ENCODE measurements at places on chromosomes 2 and 18.

GRCh38 chr2:159010340-159010739 lies 41.9 kb downstream of the TANC1 start:
- no peak for DNase-seq

DNA sequence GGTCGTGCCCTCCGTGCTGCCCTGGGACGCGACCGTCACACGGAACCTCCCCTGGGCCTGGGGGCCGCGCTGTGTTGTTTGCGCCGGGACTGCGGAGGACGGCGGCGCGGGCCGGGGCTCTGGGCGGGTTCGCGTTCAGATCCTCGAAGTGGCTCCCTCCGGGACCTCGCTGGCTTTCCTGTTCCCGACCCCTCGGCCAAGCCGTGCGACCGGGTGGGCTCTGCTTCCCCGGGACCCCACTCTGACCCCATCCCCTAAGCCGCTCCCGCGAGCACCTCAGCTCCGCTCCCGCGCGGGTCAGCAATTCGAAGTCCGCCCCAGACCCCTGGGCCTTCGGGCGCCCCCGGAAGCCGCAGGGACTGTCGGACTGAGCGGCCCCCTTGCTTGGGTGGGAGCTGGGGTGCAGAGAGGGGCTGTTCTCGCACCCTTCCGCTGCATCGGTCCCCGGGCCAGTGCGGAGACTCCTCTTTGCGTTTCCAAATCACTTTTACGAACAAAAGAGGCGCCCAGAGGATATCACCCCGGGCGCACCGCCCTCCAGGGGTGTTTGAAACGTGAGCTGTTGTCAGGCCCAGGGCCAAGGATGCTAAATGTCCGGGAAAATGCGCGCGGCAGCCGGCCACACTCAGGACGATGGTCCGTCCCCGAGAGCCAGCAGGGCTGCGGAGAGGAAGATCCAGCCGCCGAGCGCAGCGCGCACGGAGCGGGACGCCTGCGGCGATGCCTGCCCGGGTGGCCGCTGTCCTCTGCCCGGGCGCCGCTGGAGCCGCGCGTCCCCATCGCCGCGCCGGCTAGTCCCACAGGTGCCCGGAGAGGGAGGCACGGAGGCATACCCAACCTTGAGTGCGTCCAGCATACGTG lies 73.5 kb downstream of the ZCCHC2 start:
- DNase-seq = no peak

GRCh38 chr2:212683346-212684097 lies 144.9 kb upstream of the ERBB4 start:
- DNase-seq = no peak

GRCh38 chr2:26691161-26691560 lies 1.4 kb upstream of the KCNK3 start:
- DNase-seq = no peak

- no peak for DNase-seq
Observed at GRCh38 chr2:48722391-48722790, 33.1 kb downstream of the LHCGR start.

DNA sequence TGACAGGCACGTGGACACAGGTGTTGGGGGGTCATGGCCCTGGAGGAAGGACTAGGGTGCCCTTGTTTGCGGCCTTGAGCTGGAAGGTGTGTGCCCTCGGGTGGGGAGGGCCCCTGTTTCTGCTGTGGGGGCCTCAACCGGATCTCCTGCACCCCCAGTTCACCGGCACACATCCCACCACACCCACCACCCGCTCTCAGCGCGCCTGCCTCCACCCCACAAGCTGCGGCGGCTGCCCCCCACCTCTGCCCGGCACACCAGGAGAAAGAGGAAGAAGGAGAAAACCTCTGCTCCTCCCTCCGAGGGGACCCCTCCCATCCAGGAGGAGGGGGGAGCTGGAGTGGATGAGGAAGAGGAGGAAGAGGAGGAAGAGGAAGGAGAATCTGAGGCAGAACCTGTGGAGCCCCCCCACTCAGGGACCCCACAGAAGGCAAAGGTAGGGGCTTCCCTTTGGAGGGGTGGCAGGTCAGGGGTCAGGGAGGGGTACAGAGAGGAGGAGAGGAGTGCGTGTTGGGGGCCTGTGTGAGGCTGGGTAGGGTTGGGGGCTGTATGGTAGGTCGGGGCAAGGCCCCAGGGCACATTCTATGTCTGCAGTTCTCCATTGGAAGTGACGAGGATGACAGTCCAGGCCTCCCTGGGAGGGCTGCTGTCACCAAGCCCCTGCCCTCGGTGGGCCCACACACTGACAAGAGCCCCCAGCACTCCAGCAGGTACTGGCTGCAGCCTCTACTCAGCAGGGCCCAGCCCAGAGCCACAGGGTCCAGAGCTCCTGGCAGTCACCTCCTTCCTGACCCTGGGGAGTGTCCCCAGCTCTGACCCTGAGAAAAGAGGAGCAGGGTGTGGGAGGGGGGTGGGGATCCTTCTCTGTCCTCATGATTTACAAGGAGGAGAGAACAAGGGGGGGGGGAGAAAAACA lies 1.8 kb downstream of the SLC4A3 start:
- no peak for DNase-seq

GRCh38 chr18:10057401-10057893 lies 143.6 kb downstream of the VAPA start:
- no peak for DNase-seq

Measured in SK-N-MC (cell line).